ENCODE measurements at places on chromosomes 6 and 20.

- DNase-seq, result no peak
These were observed 50.0 kb upstream of the DST start for GRCh38 chr6:56692523-56693245.

- no peak for DNase-seq
These were observed 63.0 kb downstream of the HUS1B start for GRCh38 chr6:593907-594212.

- DNase-seq, result no peak
These were observed 21.9 kb downstream of the TPBG start for GRCh38 chr6:82385546-82385945.

DNA sequence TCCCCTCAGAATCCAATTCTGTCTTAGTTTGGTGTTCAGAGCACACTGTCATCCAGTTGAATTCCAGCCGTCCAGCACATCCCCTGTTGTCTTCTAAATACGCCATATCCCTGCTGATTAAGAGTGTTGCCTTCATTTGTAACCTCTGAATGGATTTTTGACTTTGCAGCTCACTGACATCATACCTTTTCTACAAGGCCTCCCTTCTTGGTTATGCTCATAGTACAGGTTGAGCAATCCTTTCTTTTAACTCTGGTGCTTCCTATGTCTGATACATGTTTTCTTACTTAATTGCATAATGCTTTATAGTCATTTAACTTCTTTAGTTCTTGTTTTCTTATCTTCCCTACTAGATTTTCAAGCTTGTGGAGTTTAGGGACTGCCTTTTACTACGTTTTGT lies 36.4 kb downstream of the XRN2 start:
- no peak for DNase-seq

- DNase-seq, result peak; percentile 40
These were observed 1.9 kb downstream of the SDC4 start for GRCh38 chr20:45346291-45346718.

- DNase-seq, result no peak
These were observed 149.4 kb upstream of the MLIP start for GRCh38 chr6:53961679-53962370.

- no peak for DNase-seq
These were observed 44.6 kb upstream of the PXDC1 start for GRCh38 chr6:3795836-3796718.

DNA sequence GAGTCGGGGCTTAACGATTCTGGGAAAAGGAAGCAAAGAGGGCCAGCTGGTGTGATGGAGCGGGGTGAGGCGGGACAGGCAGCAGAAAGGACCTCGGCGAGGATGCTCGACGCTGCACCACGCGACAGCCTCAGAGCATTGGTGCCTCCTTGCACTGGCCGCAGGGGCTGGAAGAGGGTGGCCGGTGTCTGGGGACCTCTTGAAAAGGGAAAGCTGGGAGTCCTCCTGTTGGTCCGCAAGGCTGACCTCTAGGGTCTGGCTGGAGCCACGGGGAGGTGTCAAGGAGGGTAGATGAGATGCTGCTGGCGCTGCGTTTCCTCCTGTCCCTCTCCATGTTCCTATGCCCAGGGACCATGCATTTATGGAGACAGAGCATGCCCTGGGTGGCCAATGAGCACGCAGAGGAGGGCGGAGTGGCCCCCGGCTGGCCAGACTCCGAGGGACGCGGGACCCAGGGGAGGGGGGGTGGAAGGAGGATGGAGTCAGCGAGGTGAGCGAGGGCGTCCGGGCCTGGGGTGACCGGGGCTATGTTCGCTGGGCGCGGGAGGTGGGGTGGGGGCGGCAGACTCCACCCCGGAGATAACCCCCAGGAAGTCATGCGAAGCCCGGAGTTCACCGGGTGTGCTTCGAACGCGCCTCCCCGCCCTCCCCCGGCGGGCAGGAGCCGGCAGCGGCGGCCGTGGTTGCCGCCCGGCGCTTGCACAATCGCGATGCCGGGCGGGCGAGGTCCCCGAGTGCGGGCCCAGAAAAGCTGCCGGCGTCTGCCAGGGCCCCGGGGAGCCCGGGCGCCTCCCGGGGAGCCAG lies at the start of gene CYP24A1:
TSS of gene CYP24A1 (minus strand) at position 334 of the 804 bp plus-strand sequence. CDS start 407 bp downstream, outside the sequence.
- no peak for DNase-seq

DNA sequence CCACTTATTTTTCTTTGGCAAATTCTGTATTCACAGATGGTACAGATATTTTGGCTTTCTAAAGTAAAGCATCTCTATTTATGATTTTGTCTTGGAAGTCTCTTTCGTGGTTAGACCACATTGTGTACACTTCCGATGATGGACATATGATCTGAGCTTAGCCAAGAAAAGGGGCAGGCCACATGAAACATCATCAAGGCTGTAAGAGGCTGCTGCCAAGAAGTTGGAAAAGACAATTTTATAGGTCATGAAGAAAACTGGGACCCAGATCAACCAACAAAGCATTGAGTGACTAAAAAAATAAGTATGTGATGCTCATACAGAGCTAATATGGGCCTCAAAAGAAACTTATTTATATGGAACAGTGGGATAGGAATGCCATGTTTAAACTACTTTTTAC lies 266.4 kb downstream of the HAO1 start:
- DNase-seq, result no peak
